ENCODE measurements at places on chromosomes 4 and X. TPM values are rescaled to one million over a fixed set of nuclear protein-coding genes. Genes with fewer than 3 reads are reported as not detected.

TMEM47 gene
- total RNA-seq = 101 TPM

SPARCL1 gene
- total RNA-seq = 0.56 TPM

GC gene
- total RNA-seq = not detected

MGARP gene
- total RNA-seq = 59.0 TPM

SPANXN3 gene
- total RNA-seq = not detected

YTHDC1 gene
- total RNA-seq = 39.9 TPM

SLITRK4 gene
- total RNA-seq = 0.96 TPM

SOX3 gene
- not detected for total RNA-seq

GBA3 gene
- total RNA-seq = not detected

POU3F4 gene
- not detected for total RNA-seq

ITM2A gene
- 0.58 TPM for total RNA-seq

SSX2B gene
- not detected for total RNA-seq

NEUROG2 gene
- total RNA-seq = not detected

GPRIN3 gene
- 0.58 TPM for total RNA-seq

CXorf38 gene
- 9.6 TPM for total RNA-seq

P2RY10 gene
- total RNA-seq = not detected

CCDC110 gene
- total RNA-seq = 2.3 TPM

HSD17B13 gene
- total RNA-seq = under 0.01 TPM

DCAF8L2 gene
- not detected for total RNA-seq

COL25A1 gene
- total RNA-seq = 0.19 TPM
